ENCODE measurements at places on chromosomes 2 and 18.

GRCh38 chr2:148721520-148721931 lies 77.0 kb downstream of the EPC2 start:
- no peak for DNase-seq

DNA sequence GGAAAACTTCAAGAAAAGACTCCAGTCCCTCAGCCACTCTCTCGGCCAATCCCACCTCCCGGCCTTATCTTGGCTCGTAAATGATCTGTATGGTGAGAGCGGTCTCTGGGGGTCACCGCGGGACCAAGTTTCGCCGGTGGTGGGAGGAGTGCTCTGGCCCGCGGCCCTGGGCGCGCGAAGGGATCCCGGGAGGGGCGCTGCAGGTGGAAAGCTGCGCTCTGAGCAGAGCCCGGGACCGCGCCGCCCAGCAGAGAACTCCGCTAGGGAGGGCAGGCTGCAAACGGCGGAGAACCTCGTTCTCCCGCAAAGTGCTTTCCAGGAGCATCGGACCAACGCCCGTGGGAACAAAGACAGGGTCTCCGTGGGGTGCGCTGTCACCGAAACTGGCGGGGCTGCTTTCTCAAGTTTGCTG lies 622 bp downstream of the LRP2 start:
- no peak for DNase-seq

GRCh38 chr2:218792433-218792832 lies 10.5 kb downstream of the CYP27A1 start:
- DNase-seq = no peak

DNA sequence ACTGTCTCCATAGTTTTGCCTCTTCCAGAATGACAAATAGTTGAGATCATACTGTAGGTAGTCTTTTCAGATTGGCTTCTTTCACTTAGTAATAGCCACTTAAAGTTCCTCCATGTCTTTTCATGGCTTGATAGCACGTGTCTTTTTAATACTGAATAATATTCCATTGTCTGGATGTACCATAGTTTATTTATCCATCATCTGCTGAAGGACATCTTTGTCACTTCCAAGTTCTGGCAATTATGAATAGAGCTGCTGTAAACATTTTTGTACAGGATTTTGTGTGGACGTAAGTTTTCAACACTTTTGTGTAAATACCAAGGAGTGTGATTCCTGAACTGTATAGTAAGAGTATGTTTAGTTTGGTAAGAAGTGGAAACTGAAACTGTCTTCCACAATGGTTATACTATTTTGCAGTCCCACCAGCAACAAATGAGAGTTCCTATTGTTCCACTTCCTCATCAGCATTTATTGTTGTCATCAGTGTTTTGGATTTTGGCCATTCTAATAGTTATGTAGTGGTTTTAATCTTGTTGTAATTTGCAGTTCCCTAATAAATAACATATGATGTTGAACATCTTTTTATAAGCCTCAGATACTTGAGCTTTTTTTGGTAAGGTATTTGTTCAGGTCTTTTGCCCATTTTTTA lies 18.9 kb downstream of the LTBP1 start:
- DNase-seq = no peak

GRCh38 chr18:74773171-74773624 lies 175.5 kb downstream of the ZNF407 start:
- DNase-seq = no peak

DNA sequence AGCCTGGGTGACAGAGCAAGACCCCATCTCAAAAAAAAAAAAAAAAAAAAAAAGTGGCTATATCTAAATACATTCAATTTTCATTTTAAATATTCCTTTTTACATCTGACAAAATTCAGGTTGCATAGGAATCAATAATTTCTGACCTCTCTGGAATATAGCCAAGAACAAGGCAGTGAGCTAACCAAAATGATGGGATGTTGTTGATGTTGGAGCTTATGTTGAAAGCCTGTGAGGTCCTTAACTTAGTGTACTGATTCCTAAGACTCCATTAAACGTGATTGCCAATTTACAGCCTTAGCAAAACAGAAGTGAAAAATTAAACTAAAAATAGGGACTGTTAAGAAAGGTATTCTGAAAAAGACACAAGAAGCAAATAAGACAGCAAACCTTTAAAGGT lies 109.6 kb downstream of the MEP1B start:
- DNase-seq = no peak

- DNase-seq = no peak
These were observed 17.8 kb upstream of the TMEM131 start for GRCh38 chr2:98013407-98014042.

GRCh38 chr2:188993247-188993646 lies 19.1 kb downstream of the COL3A1 start:
- no peak for DNase-seq

DNA sequence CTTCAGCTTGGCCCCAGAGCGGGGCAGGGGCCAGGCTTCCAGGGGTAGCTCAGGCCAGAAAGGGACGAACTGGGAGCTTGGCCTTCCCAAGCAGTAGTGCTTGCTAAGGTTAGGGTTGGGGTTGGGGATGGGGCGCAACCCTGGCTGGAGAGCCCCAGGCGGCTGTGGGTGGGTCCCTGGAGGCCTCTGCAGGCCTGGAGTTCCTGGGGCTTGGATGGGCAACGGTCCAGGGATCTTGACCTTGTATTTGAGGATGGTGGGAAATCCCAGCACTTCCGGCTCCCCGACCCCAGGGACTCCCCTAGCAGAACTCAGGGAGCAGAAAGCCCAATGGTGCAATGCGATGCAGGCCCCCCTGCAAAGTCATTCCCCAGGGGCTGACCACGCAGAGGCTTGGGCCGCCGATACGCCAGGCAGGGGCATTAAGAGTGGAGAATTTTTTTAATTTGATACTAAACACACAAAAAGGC lies 12.6 kb upstream of the MLPH start:
- DNase-seq = no peak

- no peak for DNase-seq
These were observed 2.4 kb upstream of the SERPINB10 start for GRCh38 chr18:63905361-63905760.

DNA sequence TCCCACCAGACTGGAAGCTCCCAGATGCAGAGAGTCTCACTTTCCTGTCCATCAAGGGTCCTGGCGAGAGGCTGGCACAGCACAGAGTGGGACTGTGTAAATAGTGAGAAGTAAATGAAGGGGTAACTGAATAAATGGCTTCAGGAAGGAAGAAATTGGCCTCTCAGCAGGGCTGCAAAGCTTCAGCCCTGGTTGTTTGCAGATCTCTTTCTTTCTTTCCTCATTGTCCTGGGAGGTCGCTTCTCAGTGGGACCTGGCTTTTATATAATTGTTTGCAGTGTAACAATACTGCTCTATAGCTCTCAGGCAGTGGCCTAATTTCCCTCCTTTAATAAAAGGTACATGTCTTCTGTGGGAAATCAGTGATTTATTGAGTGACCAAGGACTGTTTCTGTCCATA lies 74.9 kb upstream of the GPR45 start:
- no peak for DNase-seq

DNA sequence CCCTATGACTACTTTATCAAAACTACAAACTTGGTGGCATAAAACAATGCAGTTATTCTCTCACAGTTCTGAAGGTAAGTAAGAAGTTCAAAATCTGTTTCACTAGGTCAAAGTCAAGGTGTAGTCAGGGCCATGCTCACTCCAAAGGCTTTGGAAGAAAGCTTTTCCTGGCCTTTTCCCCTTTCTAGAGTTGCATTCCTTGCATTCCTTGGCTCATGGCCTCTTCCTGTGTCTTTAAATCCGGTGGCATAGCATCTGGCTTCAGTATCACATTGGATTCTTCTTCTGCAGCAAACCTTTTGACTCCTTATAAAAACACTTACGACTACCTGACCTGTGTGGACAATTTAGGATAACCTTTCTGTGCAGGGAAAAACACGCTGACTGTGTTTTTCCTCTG lies 543.5 kb upstream of the HNMT start:
- DNase-seq = no peak

- no peak for DNase-seq
These were observed 12.5 kb downstream of the TMEM178A start for GRCh38 chr2:39678170-39678569.

GRCh38 chr2:178877874-178878273 lies 70.7 kb upstream of the TTN start:
- DNase-seq = no peak

DNA sequence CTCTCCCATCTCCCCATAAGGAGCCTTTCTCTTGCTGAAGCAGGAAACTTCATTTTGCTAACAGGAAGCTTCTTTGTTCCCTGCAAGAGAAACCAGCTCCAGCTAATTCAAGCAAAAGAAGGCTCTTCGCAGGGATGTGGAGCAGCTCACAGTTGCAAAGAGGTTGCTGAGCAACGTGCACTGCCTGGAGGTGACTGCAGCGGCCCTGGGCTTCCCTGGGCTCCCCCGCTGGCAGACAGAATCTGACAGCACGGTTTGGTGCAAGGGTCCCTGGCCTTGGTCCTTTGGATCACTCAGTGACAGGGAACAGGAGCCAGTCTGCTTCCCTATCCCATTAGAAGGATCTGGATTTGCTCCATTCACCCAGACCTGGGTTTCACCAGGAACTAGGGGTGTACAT lies 25.8 kb downstream of the GPR55 start:
- DNase-seq = no peak

- DNase-seq = no peak
These were observed 1.5 kb upstream of the OST4 start for GRCh38 chr2:27072920-27073319.

DNA sequence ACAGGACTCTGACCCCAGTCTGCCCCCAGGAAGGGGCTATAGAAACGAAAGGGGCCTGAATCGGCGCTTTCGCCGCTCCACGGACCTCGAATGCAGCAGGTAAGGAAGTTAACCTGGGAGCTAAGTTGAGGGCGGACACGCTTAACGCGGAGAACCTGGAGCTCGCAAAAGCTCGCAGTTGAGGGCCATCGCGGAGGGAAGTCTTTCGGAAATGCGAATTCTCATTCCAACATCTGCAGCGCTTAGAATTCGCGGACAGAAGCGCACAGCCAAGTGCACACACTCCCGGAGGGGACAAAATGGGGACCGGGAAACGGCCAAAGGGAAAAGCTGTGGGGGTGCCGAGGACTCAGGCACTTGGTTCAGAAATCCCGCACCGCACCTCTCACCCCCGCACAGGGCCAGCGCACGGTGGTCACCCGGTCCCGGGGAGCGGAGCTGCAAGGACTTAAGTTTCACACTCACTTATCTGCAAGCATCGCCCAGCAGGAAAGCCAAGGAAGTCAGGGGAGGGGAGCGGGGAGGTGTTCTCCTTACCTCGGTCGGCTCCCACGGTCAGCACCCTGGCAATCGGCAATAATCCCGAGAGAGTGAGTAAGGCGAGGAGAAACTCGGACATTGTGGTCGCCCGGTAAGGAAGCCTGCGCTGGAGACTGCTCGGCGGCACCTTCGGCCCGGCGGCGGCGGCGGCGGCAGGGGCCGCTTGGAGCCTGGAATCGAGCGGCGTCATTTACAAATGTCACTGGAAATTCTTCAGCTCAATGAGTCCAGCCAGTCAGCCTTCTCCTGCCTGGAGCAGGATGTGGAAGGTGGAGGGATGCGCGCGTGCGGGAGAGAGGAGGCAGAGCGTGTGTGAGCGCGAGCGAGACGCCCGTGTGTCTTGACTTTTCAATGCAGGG lies 456 bp downstream of the LRP1B start:
- DNase-seq = peak; percentile 41
